CD4-positive, alpha-beta T cell treated with Interleukin-12 subunit alpha and Interleukin-12 subunit beta, for 1 hour (primary cell): ENCODE measurements at places on chromosomes 6 and 20.
A peak's percentile ranks its signal among the peaks of the same experiment; 100 is the strongest.

GRCh38 chr20:38430679-38431325 lies 4.3 kb downstream of the SNHG17 start:
- no peak for DNase-seq

DNA sequence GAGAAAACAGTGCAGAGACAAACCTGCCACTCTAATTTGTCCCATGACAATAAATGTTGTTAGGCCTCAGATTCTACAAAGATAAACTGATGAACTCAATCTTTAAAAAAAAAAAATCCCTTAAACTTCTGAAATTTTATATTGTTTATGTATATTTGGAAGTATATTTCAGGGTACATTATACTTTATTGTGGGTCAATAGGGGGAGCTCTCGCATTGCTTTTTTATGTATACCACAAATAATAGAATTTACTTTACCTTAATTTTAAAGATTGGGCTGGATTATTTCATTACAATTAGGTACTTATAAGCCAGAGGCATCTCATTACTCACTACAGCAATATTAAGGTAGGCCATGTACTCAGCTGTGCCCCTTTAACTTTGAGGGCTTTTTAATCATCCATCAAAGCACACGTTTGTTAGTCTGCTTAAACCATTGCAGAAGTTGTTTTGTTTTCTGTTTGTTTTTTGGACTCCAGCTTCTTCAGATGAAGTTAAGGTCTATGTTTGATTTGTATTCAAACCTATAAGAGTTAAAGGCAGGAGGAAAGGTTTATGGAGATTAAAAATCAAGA lies 56.3 kb upstream of the EYA4 start:
- no peak for DNase-seq

GRCh38 chr20:49118307-49118706 lies 69.8 kb downstream of the STAU1 start:
- no peak for DNase-seq

DNA sequence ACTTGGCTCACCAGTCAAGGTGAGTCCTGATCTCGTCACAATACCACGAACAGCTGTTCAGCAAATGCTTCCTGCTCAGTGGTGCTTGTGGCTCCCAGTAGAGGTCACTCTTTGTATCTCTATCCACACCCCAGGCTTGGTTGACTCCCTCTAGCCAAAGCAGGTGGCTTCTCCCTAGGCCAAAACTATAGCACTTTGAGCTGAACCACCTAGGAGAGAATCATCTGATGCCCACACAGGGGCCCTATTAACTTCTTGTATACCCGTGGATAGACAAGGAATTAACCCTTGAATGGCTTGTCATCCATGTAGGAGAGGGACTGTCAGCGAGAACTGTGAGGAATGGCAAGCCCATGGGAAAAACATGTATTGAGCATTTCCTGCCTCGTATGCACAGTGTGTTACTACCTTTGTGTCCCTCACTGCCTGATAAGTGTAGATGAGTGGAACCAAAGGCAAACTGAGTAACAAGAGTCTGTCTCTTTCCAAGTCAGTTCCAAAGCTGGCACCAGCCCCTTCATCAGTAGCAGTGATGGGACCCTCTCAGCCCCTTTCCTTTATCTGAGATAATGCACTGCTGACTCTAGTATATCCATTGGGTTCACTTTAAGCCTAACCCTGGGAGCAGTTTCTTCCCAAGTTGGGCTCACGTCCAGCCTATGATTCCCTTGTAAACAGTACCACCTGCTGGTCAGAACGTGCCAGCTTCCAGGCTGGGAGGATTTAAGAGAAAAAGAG lies 42.5 kb downstream of the EIF2S2 start:
- DNase-seq = peak; percentile 65

- no peak for DNase-seq
Observed at GRCh38 chr6:151310852-151311767, 71.3 kb downstream of the AKAP12 start.

- no peak for DNase-seq
Observed at GRCh38 chr6:157853902-157854502, 31.0 kb downstream of the SNX9 start.

DNA sequence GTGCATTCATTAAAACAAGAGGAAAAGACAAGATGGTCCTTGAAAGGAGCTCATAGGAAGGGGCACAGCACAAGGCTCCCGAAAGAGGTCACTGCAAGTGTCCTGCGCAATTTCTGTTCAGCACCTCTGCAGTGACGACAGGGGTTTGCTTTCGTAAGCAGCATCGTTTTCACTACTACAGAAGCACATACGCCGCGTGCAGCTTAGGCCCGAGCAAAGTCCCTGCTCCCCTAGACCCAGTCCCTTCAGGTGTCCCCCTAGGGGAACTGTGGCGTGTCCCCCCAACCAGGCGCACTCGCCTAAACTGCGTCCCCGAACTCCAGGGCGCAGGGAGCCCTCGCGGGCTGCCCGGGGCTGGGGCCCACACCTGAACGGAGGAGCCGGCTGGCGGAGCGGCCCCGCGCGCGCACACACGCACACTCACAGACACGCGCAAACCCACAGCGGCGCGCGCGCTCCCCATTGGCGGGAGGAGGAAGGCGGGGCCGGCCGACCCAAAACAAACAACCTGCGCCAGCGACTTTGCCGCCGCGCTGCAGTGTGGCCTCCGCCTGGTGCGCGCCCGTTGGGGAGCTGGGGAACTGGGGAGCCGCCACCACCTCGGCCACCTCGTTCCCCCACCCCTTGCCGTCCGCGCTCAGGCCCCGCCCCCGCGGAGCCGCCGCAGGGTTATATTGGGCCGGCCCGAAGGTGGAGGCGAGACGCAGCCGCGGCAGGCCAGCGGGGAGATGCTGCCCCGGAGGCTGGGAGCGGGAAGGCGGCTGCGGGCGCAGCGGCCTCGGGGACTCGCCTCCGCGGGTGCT lies at the start of gene FOXQ1:
Gene FOXQ1, plus strand, starts transcription at position 699 of the 803 bp plus-strand sequence. CDS start 607 bp downstream, outside the sequence.
- no peak for DNase-seq

DNA sequence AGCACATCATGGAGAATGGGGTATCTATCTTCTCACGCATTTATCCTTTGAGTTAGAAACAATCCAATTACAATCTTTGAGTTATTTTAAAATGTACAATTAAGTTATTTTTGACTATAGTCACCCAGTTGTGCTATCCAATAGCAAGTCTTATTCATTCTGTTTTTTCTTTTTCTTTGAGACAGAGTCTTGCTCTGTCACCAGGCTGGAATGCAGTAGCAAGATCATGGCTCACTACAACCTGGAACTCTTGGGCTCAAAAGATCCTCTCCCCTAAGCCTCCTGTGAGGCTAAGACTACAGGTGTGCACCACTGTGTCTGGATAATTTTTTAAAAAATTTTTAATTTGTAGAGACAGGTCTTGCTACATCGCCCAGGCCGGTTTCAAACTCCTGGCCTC lies 201.5 kb upstream of the ZNF217 start:
- DNase-seq = no peak

DNA sequence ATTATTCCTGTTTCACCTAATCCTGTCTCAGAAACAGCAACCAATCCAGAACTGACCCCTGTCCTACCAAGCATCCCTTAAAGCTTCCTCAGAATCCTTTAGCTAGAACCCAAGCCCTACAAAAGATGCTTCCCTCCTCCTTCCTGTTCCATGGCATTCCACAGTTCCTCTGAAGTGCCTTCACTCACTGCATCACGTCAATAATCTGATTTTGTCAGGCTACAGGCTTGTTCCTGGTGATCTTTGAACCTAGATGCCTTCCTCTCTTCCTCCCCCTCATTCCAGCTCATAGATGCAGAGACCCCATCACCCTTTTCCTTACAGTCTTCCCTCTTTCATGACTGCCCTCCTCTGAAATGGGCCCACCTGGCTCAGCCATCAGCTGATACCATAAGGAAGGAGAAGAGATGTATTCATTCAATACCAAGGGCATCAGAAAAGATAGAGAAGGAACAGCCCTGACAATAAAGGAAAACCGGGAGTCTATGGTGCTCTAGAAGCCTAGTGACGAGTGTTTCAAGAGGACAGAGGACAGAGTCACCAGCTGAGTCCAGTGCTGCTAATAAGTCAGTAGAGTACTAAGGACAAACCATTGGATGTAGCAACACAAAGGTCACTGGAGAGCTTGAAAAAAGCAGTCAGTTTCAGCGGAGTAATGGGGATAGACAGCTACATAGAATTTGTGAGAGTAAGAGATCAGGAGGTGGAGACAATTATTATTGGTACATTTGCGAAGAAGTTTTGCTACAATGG lies 62.5 kb upstream of the SPDEF start:
- DNase-seq = no peak

DNA sequence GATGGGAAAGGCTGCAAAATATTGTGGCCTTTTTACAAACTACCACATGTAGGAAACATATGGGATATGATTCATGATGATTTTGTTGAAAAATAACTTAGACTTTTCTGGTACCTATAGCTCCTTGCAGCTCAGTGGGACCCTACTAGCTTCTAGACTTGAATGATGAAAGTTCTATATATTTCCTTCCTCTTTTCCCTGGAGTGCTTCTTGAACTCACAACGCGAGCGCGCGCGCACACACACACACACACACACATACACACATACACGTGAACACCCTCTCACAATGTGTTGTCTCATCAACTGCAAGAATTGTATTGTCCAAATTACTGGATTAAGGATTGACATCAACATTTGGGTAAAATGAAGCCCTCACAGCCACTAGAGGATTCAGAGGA lies 61.9 kb downstream of the TOX2 start:
- DNase-seq = no peak

GRCh38 chr6:98380589-98380988 lies 453.8 kb upstream of the POU3F2 start:
- no peak for DNase-seq

GRCh38 chr6:97312241-97312640 lies 29.2 kb upstream of the MMS22L start:
- DNase-seq = no peak

DNA sequence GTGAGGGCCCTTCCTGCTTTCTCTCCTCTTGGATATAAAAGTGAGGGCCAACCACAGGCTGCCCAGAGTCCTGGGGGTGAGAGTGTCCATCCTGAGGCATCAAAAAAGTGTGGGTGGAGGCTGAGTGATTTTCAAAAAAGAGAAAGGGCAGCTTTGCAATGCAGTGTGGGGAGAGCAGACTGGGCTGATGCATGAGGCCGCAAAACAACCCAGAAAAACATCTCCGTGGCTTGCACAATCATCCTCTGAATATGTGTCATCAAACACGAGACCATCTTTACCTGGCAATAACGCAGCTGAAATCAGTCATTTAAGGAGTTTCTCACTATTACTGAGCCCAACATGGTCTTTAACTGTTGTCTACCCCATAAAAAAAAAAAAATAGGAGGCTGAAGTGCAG lies 191.2 kb upstream of the SOX4 start:
- DNase-seq = no peak

DNA sequence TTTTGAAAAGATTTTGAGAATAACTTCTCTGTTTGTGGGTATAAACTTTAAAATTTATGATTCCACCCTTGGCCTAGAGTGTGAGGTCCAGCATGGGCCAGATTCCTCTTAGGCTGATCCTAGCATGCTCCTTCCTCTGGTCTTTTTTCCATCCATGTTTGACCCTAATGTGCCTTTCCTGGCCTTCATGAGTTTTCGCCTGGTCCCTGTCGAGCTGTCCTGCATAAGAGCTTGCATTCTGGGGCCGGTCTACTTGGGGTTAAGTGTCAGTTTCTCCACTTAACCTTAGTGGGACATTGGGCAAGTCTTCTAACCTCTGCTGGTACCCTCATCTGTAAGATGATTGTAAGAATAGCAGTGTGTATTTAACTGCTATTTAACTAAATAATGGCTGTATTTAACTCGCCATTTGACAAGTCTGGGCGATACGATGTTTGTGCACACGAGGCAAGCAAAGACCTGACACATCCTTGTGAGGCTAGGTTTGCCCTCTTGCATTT lies 40.7 kb upstream of the TAGAP start:
- DNase-seq = no peak

DNA sequence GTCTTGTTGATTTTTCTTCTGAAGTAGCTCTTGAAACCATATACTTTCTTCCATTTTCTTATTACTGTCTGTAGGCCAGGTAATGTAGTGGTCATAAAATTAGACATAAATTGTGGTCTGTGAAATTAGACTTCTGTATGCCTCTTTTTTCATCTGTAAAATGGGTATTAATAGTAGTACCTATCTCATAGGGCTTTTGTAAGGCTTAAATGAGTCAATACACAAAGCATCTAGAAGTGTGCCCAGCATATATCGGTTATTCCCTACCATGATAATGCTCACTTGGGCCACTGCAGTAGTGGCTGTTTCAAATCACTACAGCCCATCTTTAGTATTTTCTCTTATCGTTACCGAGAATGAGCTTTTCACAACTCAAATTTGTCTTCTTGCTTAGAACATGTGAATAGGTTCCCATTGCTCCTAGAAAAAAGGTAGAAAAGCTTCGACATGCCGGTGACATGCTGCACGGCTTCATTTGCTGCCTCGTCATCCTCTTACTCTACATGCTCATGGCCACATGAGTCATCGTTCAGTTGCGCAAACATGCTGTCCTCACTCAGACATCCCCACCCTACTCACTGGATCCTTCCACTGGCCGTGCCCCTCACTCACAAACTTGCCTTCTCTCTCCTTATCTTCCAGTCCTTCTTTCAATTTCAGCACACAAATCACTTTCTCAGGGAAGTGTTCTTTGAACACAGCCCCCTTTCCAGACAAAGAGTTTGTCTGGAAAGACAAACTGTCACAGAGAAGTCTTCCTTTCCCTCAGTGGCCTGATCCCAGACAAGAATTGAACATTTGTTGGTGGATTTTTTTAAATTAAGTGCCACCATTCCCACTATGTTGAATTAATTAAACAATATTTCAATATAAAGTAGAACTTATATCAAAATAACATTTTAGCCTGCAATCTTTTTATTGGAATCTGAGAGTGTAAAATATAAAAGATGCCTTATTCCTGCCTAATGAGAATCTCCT lies 32.2 kb upstream of the ERVFRD-1 start:
- peak; percentile 13 for DNase-seq

DNA sequence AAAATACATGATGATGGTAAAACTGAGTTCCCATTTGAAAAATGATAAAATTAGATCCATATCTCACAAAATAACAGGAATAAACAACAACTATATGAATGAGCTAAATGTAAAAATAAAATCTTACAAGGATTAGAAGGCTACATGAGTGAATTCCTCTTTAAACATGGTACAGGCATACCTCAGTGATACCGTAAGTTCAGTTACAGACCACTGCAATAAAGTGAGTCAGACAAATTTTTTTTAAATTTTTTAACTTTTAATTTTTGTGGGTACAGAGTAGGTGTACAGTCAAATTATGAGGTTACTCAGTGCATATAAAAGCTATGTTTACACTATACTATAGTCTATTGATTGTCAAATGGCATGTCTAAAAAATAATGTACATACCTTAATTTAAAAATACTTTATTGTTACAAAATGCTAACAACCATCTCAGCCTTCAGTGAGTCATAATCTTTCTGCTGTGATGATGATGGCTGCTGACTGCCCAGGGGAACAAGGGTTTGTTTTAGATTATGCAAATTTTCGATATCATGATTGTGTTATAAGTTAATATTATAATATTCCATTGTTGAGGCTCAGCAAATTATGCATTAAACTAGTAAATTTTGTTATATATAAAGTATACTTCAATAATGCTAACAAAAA lies 222.8 kb upstream of the RUNX2 start:
- no peak for DNase-seq
